Aortic smooth muscle cell (primary cell): ENCODE measurements at places on chromosomes 3 and 15. TPM values are rescaled to one million over a fixed set of nuclear protein-coding genes. Genes with fewer than 3 reads are reported as not detected.

RNF168 gene
- total RNA-seq: 17.4 and 22.2 TPM in 2 replicates

FETUB gene
- total RNA-seq: not detected in 2 replicates

CYB561D2 gene
- total RNA-seq: 24.7 and 33.8 TPM in 2 replicates

EPHB1 gene
- 1.2 and 1.5 TPM in 2 replicates for total RNA-seq

SCN11A gene
- 0.06 and 0.13 TPM in 2 replicates for total RNA-seq

SEMA6D gene
- 7.1 and 8.1 TPM in 2 replicates for total RNA-seq

PDCD7 gene
- 12.0 and 12.3 TPM in 2 replicates for total RNA-seq

BUB1B gene
- 13.2 and 21.9 TPM in 2 replicates for total RNA-seq

PDIA3 gene
- total RNA-seq: 121 and 256 TPM in 2 replicates

KLHL6 gene
- 0.19 and 0.26 TPM in 2 replicates for total RNA-seq

KIF15 gene
- 6.5 and 11.0 TPM in 2 replicates for total RNA-seq

BCL2A1 gene
- 0.12 and 0.26 TPM in 2 replicates for total RNA-seq

CIP2A gene
- 13.7 and 23.9 TPM in 2 replicates for total RNA-seq
